ENCODE measurements at places on chromosomes 6 and 20.

DNA sequence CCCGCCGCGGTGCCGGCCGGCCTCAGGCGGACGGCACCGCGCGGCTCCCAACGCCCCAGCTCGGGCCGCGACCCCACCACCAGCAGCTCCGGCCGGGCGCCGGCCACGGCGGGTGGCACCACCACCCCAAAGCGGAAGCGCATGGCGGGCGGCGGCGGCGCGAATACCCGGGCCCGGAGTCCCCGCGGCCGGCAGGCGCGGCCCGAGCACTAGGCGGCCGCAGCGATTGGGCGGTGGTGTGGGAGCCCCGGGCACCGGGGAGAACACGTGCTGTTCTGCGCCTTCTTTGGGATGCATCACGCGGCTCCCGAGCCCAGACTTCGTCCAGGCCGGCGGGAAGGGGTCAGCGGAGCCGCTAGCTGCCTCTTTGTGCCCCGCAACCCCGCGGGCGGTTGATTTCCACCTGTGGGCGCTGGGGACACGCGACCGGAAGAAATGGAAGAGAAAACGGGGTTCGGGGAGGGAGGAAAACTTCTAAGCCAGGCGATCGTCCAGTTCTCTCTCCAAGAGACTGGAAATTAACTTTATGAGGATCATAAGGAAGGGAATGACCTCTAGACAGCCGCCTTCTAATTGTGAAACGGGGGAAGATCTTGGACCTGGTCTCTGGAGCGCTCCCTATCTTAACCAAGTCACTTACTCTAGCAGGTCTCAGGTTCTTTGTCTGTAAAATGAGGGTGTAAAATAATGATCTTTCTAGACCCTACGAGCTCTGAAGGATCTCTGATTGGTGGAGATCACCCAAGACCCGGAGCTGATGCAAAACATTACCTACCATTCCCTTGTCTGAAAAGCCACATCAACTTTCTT, at the start of gene EPM2A:
TSS of gene EPM2A (minus strand) at position 165 of the 810 bp plus-strand sequence. CDS start at position 143, 22 bp downstream.
- peak; percentile 96 for DNase-seq

GRCh38 chr20:33650111-33650752, 11.9 kb upstream of the C20orf144 start:
- DNase-seq: no peak

DNA sequence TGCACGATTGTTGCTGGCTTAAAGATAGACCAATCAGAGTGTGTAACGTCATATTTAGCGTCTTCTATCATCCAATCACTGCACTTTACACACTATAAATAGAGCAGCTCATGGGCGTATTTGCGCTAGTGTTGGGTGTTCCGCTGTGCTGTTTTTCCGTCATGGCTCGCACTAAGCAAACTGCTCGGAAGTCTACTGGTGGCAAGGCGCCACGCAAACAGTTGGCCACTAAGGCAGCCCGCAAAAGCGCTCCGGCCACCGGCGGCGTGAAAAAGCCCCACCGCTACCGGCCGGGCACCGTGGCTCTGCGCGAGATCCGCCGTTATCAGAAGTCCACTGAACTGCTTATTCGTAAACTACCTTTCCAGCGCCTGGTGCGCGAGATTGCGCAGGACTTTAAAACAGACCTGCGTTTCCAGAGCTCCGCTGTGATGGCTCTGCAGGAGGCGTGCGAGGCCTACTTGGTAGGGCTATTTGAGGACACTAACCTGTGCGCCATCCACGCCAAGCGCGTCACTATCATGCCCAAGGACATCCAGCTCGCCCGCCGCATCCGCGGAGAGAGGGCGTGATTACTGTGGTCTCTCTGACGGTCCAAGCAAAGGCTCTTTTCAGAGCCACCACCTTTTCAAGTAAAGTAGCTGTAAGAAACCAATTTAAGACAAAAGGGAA, 57.9 kb downstream of the TRIM38 start:
- peak; percentile 93 for DNase-seq

DNA sequence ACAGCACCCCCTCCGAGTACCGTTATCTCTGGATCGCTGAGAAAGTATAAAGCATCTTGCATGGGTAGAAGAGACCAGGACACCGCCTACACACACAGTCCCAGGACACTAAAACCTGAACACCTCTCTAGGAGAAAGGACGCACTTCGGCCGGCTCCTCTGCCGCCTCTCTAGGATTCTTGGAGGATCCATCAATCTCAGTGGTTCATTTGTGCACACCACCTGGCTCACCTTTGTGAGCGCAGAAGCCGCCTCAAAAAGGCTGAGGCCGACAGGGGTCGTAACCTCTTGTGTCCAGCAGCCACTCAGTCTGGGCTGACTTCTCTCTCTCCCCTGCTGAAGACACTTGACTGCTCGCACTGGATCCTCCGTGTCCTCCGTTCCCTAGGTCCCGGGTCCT, 13.5 kb downstream of the ZSCAN23 start:
- no peak for DNase-seq

DNA sequence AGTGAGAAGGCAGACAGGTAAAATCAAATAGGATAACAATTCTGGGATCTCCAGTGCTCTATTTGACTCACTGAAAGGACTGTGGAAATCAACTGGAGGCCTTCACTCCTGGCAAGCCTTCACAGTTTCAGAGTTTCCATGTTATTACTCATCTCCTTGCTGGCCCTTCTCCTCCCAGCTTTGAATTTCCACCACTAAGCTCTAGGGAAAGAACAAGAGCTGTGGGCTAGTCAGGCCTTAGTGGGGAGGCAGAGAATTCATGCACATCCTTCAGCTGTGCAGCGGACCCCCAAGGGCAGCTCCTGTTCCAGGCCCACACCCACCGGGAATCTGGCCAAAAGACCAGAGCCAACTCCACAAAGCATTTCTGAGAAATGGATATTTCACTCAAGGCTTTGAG, 26.0 kb downstream of the MYLIP start:
- DNase-seq: no peak

DNA sequence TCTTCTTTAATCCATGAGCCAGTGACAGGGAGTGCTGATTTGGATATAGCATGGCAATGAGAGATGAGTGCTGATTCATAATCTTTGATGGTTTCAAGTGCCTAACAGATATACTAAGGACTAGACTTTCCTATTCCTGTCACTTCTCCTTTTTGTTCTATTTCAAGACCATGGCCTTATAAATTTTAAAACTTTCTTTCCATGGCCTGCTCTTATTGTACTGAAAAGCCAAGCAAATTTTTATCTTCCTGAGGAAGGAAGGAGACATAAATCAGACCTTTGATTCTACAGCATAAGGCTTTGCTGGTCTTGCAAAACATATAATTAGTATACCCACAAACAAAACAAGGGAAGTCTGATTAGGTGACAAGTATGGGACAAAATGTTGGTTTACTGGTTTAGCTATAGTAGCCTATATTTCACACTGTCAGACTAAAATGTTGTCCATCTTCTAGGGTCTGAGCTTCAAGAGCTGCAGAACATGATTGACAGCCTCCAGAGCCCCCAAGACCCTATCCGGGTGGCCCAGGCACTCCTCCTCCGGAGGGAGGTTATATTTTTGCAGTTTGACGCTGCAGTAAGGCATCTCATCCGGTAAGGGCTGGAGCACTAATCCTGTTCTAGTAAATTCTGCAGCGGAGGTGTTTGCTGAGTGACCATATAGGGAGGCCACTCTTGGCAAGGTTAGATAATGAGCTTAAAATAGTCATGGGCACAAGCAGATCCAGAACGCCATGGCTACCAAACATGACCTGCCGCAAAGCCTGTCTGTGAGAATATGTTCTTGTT, 82.3 kb downstream of the CD164 start:
- DNase-seq: peak; percentile 70

DNA sequence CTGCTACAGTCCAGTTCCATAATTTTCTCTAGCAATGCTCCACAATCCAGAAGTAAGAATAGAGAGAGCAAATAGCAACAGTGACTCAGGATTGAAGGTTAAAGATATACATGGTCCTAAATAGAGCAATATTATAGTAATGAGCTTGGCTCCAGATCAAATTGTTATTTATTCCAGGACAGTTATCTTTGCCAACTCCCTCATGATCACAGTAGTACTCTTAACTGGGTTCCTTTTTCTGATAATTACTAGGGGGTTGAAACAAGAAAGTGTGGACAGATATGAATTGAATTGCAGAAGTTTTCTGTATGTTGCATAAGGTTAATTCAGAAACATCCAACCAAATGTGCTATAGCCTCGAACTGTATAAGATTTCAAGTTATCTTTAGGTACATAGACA, 11.9 kb downstream of the FAM184A start:
- no peak for DNase-seq

- peak; percentile 75 for DNase-seq
Observed at GRCh38 chr6:137724495-137725211, 142.4 kb upstream of the TNFAIP3 start.

DNA sequence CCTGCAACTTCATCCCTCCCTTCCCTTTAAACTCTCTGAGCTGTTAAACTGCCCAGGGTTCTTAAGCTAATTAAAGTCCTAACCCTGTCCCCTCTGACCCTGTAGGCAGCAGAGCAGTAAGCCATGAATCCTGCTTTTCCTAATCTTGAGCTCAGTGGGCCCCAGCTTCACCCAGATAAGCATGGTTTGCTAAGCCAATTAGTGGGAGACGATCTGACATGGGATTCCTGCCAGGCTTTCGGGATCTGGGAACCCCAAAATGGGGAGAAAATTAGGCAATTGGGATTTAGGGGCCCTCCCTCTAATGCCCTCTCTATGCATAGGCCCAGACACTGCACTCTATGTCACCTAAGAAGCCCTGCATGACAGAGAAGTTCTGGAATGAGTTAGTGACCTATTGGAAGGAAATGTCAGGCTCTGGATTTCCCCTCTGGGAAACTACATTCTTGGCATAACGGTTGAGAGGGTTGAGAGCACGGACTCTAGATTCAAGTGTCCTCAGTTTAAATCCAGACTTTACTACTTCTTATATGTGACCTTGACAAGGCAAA, 4.6 kb downstream of the XKR7 start:
- no peak for DNase-seq

GRCh38 chr20:22106308-22106938, 401.0 kb downstream of the PAX1 start:
- DNase-seq: no peak

DNA sequence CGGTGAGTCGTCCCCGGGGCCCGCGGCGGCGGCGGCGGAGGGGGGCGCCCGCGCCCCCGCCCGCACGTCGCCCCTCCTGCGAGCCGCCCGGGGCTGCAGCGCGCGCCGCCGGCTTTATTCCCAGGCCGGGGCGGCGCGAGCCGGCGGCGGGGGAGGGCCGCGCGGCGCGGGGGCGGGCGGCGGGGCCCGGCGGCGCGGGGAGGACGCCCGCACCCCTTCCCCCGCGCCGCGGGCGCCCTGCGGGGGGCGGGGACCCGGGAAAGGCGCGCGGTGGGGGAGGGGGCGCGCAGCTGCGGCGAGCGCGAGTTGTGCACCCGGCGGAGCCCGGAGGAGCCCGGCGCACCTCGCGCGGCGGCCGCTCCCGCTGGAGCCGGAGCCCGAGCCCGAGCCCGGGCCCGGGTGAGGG, 646 bp downstream of the HMGA1 start:
- peak; percentile 58 for DNase-seq

- DNase-seq: no peak
Observed at GRCh38 chr6:11845664-11846577, 67.3 kb upstream of the ADTRP start.

DNA sequence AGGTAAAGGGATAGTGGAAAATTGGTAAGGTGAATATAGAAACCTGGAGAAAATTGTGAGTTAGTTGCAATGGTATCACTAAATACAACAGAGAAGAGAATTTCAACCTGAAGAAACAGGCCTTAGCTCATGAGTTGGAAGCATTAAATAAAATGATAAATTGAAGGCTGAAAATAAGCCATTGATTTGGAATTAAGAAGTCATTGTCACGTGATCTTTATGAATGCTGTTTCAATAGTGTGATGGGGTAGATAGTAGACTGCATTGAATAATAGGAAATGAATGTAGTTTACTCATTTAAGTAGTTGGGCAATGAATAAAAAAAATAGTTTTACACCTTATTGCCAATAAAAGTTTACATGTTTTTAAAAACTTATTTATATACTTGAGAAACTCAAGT, 88.5 kb upstream of the ADGRB3 start:
- DNase-seq: no peak

DNA sequence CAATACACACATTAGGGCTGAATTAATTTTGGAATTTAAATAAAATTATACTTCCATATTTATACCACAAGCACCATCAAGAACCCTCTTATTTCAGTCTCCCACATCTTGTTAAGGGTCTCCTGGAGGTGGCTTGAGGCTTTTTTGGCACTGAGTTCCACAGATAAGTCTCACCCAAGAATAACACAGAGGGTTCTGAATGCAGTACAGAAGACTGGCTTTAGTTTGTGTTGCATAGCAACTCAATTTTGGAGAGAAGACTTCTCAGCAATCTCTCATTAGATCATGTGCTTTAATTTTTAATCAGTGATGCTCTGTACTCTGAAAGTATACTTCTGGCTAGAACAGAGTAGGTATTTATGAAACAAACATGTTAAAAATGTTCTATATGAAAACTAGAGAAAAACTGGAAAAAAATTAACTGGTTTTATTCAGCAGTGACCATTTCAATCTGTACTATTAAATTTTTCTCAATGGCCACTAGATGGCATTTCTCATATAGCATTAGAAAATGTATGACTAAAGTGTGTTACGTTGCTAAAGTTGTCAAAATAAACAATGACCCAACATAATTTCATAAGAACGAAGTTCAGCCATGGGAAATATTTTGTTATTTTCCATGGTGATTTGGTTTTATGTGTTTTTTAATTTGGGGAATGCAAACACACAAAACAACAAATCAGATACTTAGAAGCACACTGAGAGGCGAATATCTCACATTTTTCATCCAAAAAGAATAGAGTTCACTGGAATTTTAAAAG, 32.7 kb upstream of the MAP7 start:
- DNase-seq: peak; percentile 6

DNA sequence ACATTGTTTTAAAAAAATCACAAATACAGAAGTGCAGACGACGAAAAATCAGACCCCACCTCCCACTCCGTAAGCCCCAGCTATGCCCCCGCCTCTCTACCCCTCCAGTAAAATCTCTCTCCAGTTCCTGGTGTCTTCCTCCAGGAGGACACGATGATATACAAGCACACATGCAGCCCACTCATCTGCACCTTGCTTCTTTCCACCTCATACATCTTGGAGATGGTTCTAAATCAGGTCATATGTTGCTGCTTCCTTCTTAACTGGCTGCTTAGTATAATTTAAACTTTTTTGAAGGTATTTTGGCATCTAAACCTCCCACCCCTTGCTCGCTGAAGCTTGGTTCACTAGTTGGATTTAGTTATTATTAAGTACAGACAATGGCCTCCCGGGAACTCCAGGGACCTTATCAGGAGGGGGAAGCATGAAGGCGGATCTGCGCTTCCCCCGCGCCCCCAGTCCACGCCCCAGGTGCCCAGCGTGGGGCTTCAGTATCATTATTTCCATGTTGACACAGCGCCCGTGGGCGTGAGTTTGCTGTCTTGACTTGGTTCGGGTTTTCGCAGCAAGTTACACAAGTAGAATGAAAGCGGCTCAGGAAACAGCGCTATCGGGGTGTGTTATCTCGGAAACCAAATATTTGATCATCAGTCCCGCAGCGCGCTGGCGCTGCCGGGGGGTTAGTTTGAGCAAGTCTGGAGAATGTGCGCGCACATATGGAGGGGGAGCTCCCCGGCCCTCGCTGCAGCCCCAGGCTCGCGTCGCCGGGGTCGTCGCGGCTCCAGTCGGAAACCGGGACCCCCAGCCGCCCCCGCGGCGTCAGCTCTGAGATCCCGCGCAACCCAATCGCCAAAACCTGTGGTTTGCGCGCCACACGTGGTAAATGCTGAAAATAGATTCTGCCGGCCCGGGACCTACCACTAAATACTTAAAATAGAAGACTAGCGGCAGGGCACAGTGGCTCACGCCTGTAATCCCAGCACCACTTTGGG, 2.3 kb downstream of the BMP7 start:
- DNase-seq: no peak

GRCh38 chr20:59765599-59766177, 161.3 kb downstream of the PHACTR3 start:
- peak; percentile 17 for DNase-seq
